Activated B cell treated with CpG ODN at 0.5 μM for 24 hours (primary cell): ENCODE measurements at places on chromosomes 16 and 17. TPM values are rescaled to one million over a fixed set of nuclear protein-coding genes. Genes with fewer than 3 reads are reported as not detected.

DNA sequence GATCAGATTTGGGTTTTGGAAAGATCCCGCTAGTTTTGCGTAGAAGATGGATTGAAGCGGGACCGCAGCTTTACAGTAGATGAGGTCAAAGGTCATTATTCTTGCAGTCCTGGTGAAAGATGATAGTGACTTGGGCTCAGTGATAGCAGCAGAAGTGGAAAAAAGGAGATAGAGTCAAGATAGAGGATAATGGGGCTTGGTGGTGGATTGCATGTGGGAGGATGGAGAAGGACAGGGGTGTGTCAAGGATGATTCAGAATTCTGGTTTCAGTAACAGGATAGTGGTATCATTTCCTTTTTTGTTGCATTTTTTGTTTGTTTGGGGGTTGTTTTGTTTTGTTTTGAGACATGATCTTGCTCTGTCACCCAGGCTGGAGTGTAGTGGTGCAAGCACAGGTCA, 28.7 kb downstream of the CHD9NB start:
- no peak for DNase-seq

GRCh38 chr17:40531051-40531991, 29.9 kb upstream of the TNS4 start:
- no peak for DNase-seq

DNA sequence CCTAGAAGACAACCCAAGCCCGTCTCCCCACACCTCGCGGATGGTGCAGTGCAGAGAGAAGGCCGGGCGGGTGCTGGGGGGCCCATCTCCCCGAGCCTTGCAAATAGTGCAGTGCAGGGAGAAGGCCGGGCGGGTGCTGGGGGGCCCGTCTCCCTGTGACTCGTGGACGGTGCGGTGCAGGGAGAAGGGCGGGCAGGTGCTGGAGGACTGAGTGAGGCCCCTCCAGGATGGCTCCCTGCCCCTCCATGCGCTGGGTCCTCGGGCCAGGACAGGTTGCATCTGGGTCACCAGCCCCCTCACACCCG, 40.0 kb upstream of the ACSF3 start:
- no peak for DNase-seq

MYL11 gene
- total RNA-seq = not detected in 2 replicates

DNA sequence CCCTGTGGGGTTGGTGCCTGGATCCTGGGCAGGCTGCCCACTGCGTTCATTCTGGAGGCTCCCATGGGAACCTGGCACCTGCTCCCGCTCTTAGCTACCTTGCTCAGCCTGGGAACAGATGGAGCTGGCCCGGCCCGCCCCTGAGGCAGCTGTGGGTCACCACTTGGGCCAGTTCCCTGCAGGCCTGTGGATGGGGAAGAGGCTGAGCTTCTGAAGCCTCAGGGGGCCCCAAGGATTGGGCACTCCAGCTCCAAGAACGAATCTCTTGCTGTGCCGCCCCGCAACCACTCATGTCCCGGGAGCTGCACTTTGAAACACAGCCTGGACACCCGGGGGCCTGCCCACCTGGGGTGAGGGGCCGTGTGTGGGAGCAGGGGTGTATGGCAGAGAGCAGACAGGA, 37.7 kb downstream of the BAHCC1 start:
- no peak for DNase-seq

DNA sequence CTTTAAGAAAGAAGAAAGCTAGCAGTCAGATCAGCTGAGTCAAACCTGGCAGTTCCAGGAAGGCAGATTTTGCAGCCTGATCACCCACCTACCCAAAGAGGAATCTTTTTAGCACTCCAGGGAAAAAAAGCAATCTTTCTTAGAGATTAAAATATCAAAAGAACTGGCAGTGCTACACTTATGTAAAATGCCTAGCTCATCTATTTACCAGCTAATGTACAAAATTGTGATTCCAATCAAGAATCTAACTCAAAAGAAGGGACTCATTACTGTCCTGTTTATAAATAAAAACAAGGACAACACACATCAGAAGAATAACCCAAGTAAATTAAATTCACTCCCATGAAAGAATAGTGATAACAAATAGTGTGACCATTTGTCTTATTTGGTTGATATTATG, 222.4 kb upstream of the ERCC4 start:
- DNase-seq = no peak

MYO15A gene
- total RNA-seq = 0.73 and 1.3 TPM in 2 replicates

DNA sequence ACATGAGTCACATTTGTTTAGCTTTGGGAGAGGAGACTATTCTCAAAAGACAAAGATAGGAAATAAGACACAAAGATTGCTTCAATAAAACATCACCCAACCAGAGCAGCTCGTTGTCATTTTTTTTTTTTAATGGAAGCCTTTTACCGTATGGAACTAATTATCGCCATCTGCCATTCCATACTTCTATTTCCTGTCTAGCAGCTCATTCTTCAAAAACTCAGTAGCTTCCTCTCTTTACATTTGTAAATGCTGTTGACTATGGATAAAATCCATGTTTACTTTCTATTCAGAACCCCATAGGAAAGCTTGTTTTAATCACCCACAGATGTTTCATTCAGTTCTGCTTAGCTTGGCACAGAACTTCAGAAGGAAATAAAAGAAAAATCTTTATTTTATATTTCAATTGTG, 110.0 kb upstream of the PSMD7 start:
- no peak for DNase-seq

OR1F1 gene
- not detected in 2 replicates for total RNA-seq

DNA sequence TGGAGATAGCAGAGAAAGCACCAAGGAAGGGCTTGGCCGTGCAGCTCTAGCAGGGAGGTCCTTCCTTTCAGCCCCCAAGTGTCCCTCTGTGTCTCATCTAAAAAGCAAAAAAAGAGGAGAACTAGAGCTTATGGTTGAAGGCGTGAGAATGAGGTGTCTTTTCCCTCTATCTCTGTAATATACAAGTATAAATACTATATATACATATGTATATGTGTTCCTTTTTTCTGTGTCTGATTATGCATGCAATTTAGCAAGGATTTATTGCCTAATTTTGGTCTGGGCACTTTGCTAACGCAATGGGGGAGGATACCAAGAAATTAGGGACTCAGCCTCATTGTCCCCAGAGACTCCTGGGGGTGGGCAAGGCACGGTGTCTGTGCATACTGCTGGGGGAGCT, 90.2 kb upstream of the CCL2 start:
- no peak for DNase-seq

DNA sequence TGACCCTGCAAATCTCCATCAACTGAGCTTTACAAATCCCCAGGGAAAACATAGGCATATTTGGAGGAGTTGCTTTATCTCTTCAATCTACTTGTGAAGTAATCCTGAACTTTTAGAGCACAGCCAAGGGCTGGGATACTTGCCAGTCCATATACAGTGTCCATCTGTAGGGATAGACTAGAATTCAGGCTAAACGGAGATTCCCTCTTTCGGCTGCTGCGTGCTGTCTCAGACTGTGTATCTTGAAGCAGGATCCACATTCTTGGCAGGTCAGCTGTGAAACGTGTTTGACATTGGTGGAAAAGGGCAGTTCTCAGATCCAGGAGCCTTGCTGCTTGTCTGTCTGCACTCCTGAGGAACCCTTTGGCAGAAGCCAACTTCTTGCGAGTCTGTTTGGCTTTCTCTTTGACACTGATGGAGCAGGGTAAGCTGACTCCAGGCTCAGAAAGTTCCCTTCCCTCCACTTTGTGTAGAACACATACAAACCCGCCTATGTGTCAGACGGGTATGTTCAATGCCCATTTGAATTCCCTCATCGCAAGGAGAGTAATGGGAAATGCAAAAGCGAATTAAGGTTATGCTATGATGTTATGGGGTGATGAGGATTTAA, 221.8 kb downstream of the MAP2K4 start:
- DNase-seq = no peak

GRCh38 chr16:1906846-1907165, 11.4 kb downstream of the HS3ST6 start:
- no peak for DNase-seq

KRTAP9-4 gene
- total RNA-seq = not detected in 2 replicates

- DNase-seq = no peak
Measured at GRCh38 chr16:79250502-79251098, 349.9 kb downstream of the MAF start.
